ENCODE measurements at places on chromosomes 3 and 15.

- H3K4me3 ChIP-seq = no peak overlapping the region
- H3K36me3 ChIP-seq = no peaks in the 10 kb centered on the region
- H3K27ac ChIP-seq = no peak overlapping the region
- H3K27me3 ChIP-seq = no peaks in the 10 kb centered on the region
- peak; percentile 52 for DNase-seq
Measured at GRCh38 chr15:83837945-83838571, 184.1 kb downstream of the ADAMTSL3 start.

DNA sequence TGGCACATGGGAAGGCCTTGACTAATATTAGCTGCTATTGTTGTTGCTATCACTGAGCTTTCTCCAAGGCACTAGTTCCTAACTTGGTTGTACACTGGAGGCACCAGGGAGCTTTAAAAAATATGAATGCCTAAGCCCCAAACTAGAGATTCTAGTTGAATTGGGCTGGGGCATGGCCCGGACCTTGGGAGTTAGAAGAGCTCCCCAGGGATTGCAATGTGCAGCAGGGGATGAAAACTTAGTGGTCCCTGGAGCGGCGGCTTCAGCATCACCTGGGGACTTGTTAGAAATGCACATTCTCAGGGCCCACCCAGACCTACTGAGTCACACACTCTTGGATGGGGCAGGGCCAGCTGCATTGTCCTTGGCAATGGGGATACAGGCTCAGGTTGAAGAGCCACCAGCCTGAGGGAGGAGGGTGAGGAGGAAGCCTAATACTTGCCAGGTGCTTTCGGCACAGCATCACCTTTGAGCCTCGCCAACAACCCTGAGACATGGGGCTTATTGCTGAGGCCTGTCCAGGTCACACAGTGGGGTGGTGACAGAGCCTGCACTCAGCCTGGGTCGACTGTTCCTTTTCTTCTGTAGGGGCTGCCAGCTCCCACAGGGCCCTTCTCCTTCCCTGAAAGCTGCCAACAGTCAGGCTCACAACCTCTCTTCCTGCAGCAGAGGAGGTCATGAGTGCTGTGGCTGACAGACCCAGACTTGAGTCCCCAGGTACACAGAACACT, 84.5 kb downstream of the ATP2B2 start:
- no peak overlapping the region for H3K27ac ChIP-seq
- H3K4me1 ChIP-seq = no peaks in the 10 kb centered on the region
- no peak for DNase-seq
- H3K36me3 ChIP-seq = no peaks in the 10 kb centered on the region

DNA sequence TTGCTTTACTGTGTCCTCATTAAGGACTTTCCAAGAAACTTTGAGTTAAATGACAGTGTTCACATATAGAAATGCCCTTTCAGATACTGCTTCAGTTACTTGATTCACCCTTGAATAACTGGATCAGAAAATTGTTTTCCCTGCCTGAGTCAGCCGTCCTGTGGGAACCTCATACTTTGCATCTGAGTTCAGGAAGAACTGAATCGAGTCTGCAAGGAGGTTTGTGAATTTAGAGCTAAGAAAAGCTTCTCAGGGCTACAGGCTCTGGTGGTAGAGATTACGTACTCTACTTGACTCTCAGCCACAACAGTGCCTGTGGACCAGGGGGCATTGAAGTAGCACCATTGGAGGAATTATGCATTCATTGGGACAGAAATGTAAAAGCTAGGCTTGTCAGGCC, 252.4 kb upstream of the C2CD4B start:
- peaks cover 22% of the 10 kb centered on the region for H3K4me1 ChIP-seq
- no peaks in the 10 kb centered on the region for H3K27me3 ChIP-seq
- DNase-seq = no peak
- H3K27ac ChIP-seq = peak overlapping the region; percentile 81

DNA sequence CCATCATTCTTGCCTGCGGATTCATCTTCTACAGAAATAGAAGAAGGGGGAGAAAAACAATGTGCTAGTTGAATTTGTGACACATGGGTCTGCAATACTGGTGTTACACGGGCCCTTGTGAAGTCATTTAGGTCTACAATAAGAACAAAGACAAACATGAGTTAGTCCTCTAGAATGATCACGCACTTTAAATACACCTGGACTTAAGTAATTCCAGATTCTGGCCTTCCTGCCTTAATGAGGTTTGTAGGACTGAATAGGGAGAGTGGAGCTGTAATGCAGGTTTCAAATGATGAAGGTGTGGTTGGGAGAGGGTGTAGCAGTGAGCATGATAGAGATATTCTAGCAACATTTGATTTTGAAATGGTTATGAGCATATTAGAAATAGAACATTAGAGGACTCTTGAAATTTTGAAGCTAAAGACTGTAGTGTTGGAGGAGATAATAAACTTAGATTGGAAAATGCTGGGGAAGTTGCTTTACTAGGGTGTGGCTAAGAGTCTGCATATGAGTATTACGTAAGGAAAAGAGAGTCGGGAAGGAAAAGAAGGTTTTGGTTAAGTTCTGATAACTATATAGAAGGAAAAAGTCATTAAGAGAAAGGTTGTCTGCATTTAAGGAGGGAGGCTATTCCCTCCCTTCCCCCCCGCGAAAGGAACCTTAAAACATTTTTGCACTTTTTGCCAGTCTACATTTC, 606 bp downstream of the EIF2A start:
- H3K4me3 ChIP-seq = peak overlapping the region; percentile 59
- peak; percentile 11 for DNase-seq
- H3K36me3 ChIP-seq = no peaks in the 10 kb centered on the region
- H3K4me1 ChIP-seq = peaks cover 7% of the 10 kb centered on the region
- H3K27ac ChIP-seq = peak overlapping the region; percentile 92

DNA sequence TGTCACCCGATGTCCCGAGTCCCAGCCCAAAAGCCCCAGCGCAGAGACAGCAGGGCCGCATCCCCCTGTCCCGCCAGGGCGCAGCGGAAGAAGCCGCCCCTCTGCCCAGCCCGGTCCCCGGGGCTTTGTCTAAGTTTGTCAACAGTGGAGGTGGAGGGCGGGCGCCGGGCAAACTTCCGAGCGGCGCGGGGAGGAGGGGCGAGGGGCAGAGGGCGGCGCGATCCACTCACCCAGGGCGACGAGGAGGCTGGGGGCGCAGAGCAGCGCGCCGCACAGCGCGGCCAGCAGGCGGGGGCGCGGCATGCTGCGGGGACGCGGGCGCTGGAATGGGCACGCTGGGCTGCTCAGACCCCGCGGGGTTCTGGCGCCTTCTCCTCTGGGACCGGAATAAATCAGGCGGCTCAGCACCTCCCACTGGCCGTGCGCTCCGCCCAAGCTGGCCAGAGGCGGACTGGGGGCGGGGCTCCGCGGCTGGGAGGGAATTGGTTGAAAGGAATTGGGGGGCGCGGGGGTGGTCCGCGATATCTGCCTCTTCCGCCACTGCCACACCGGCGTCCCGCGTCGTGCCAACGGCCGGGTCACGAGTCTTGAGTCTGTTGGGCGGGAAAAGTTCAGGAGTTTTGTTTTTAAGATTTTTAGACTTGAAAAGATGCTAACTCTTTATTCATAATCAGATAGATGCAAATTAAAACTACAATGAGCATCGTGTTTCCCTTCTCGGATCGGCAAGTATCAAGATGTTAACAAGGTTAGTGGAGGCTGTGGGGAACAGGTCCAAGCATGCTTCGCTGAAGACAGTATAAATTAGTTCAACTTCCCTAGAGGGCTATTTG, at the start of gene MFGE8:
Gene MFGE8, minus strand, starts transcription at position 363 of the 833 bp plus-strand sequence. Its CDS starts 60 bp downstream, at position 303.
- H3K27ac ChIP-seq = peak within 1 kb of the TSS; percentile 94
- peak within 1 kb of the TSS; percentile 91 for H3K4me3 ChIP-seq
- no peaks in the 10 kb centered on the region for H3K36me3 ChIP-seq
- H3K27me3 ChIP-seq = no peaks in the 10 kb centered on the region
- peak; percentile 90 for DNase-seq

DNA sequence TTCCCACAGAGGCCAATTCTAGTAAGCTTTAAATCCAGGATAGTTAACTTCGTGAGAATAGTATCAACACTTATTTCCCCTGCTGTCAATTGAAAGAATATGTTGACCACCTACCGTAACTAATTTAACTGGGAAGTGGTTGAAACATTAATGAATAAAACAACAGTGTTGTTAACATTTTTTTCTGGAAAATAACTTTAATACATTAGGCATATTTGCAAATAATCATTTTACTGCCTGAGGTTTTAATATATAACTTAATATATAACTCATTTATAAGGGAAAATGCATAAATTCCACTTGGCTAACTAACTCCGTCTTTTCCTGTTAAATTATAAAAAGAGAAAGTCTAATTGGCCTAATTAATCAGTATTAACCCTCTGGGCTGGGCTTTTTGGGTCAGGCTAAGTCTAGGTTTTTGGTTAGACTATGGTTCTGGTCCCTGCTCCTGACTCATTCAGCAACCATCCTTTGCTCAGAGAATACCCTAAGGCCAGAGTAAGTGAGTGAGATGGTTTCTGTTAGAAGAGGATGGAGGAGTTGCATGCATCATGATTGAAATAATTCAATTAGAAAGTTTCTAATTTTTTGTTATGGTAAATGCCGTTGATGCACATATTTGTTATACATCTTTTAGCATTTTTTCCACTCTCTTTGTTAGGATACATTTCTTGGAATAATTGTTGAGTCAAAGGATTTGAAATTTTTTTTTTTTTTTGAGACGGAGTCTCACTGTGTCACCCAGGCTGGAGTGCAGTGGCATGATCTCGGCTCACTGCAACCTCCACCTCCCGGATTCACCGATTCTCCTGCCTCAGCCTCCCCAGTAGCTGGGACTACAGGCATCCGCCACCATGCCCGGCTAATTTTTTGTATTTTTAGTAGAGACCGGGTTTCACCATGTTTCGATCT, 10.8 kb upstream of the SKIL start:
- DNase-seq = no peak
- H3K4me1 ChIP-seq = peaks cover 9% of the 10 kb centered on the region
- H3K27me3 ChIP-seq = no peaks in the 10 kb centered on the region
- no peaks in the 10 kb centered on the region for H3K36me3 ChIP-seq

GRCh38 chr15:52161406-52161966, 29.7 kb downstream of the GNB5 start:
- H3K27ac ChIP-seq = no peak overlapping the region
- H3K4me1 ChIP-seq = no peaks in the 10 kb centered on the region
- DNase-seq = no peak
- H3K4me3 ChIP-seq = no peak overlapping the region
- H3K27me3 ChIP-seq = no peaks in the 10 kb centered on the region

- H3K27me3 ChIP-seq = no peaks in the 10 kb centered on the region
- no peaks in the 10 kb centered on the region for H3K36me3 ChIP-seq
- H3K27ac ChIP-seq = no peak overlapping the region
- H3K4me3 ChIP-seq = no peak overlapping the region
- DNase-seq = no peak
Measured at GRCh38 chr3:127960421-127960965, 45.5 kb downstream of the KBTBD12 start.

DNA sequence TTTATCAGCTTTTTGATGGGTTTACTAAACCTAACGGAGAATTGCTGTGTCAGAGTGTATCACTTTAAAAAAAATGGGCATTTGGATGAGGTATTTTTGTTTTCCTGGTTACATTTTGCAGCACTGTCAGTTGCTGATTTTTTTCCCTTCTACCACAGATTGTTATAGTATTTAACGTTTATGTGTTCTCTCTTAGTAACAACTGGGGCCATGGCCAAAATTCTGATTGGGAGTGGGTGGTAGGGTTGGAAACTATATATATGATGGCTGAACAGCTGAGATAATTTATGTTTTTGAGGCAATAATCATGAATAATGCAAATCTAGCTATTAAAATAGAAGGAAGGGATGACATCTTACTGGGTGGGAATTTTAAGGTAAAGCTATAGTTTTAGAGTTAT, 229.4 kb upstream of the SUCLG2 start:
- H3K36me3 ChIP-seq = no peaks in the 10 kb centered on the region
- H3K4me3 ChIP-seq = no peak overlapping the region
- no peak overlapping the region for H3K27ac ChIP-seq
- DNase-seq = no peak
- no peaks in the 10 kb centered on the region for H3K27me3 ChIP-seq
- H3K4me1 ChIP-seq = no peaks in the 10 kb centered on the region

Data from hepatocyte (in vitro differentiated cells).